ENCODE measurements at places on chromosomes 7 and 10.

- no peak for DNase-seq
These were observed at the start of gene SCIN for GRCh38 chr7:12570534-12571461. SCIN (plus strand) TSS chr7:12570720; CDS start chr7:12570787, 67 bp downstream.

DNA sequence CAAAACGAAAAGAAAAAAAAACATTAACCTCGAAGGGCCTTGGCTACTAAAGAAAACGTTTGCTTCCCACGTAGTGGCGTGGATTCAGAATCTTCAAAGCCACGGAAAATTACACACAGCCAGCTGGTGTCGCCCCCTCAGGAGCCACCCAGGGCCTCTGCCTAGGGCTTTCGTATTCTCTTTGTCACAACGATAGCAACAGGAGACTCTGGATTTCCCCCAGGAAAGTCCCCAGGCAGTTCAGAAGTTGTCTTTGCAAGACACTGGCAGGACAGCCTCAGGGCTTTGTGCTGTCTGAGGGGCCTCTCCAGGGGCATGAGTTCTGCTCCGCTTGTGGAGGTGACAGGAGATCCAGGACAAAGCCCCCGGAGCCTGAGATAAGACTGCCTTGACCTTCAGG is 150.2 kb upstream of the INSYN2A start:
- DNase-seq, result peak; percentile 15

DNA sequence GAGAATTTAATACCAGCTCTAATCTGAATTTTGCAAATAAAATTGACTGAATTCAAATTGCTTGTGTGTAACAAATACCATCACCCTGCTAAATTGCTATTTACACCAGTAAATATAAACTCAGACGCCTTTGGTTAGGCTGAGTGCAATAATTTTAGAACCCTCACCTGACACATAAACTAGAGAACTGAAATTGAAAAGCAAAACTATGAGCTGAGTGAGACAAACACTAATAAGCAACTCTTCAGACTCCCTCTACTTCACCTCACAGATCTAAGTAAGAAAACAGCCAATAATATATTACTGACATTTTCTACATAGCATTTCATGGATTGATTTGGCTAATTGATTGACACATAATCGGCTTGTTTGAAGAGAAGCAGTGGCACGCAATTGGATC is 621.2 kb downstream of the REEP3 start:
- DNase-seq, result no peak

- no peak for DNase-seq
These were observed 47.7 kb downstream of the LRRN3 start for GRCh38 chr7:111138586-111138985.

DNA sequence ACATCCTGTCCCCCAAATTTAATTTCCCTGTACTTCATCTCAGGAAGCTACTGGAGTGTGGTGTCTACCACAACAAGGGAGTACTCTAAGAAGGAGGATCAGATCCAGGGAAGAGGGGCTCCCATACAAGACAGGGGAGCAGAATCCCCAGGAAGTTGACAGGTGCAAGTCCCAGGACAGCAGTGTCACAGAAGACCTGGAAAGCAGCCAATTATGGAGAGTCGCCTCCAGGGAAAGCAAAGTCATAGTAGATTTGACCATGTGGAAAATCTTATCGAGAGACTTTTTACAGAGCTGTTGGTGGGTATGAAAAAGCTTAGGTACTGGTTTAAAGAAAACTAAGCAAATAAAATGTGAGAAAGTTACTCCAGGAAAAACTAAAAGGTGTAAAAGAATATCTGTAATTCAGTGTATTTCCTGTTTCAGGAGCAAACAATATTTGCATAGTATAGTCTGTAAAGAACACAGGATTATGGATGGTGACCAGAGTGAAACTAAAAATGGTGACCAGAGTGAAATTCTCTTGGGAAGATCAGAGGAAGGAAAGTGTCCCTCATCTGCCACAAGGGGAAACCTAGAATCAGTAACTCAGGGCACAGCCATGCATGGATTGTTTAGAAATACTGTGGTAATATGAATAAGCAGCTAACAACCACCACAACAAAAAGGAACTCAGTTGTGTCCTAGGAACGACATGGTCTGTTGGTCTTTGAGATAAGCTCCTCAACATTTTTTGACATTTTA is 44.5 kb downstream of the LANCL2 start:
- no peak for DNase-seq

DNA sequence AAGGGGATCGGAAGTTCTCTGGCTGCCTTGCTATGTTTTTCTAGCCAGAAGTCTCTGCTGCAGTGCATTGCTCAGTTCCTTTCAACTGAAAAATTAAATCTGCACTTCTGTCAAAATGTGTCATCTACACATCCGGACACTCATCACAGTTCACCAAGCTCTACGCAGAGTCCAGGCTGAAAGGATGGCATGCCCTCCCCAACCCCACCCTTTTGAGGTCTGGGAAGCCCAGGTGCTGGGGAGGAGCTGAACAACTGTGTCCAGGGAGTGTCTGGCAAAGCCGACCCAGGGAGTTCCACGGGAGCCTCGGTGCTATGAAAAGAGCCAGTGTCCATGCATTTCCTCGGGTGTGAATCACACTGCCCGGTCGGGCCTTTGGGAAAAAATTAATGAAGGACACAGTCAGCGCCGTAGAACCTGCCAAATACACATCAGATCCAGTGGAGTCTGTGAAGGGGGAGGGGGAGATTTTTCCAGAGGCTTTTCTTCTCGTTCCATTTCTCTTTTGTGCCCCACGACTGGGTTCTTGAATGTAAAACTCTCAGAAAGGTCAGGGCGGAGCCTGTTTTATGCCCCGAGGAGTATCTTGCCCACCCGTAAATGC is 757 bp upstream of the PALS2 start:
- DNase-seq, result peak; percentile 29

- DNase-seq, result no peak
These were observed 40.3 kb downstream of the SHOC2 start for GRCh38 chr10:110959379-110960332.

DNA sequence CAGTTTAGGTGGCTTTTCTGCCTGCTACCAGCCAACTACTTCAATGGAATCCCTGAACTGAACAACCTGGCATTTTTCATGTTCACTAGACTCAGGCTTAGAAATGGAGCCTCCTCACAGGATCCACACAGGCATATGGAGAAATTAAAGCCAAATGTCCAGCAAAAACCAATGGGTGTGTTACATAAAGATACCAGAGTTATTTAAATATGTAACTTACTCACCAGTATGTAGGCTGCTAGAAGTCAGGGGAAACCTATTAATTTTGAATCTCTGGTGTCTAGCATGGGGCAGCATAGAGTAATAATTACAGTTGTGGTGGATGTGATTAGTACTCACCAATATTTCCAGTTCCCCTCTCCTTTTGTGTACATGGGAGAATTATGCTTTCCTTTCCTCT is 383.6 kb downstream of the LRMDA start:
- no peak for DNase-seq

- DNase-seq, result no peak
These were observed 383.3 kb downstream of the INHBA start for GRCh38 chr7:41319581-41319980.

DNA sequence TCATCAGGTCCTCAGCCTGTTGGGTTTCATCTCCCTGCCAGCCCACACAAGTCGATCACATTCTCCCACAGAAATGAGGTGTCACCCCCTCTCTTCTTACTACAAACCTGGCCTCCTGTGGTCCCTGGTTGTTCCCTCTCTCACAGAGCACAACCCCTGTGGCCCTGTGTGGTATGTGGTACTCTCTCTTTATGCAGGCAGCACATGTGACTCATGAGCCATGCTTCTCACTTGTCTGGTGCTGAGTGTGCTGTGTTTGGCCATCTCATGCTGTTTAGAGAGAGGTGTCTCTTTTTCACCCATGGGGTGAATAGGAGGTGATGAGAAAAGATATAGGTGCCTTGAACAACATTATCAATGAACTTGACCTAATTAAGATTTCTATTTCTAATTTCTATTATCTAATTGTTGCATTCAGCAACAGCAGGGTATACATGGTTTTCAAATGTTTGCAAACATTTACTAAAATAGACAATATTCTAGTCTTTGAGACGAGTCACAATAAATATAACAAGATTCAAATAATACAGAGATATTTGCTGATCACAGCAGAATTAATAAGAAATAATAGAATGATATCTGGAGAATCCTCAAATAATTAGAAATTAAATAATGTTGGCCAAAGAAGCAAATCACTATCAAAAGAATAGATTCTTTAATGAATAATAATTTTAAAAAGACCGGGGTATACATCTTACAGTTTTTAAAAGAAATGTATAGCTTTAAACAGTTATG is 633.8 kb upstream of the IGFBP3 start:
- DNase-seq, result no peak

- DNase-seq, result no peak
These were observed 25.2 kb downstream of the SEC23IP start for GRCh38 chr10:119917777-119918176.

DNA sequence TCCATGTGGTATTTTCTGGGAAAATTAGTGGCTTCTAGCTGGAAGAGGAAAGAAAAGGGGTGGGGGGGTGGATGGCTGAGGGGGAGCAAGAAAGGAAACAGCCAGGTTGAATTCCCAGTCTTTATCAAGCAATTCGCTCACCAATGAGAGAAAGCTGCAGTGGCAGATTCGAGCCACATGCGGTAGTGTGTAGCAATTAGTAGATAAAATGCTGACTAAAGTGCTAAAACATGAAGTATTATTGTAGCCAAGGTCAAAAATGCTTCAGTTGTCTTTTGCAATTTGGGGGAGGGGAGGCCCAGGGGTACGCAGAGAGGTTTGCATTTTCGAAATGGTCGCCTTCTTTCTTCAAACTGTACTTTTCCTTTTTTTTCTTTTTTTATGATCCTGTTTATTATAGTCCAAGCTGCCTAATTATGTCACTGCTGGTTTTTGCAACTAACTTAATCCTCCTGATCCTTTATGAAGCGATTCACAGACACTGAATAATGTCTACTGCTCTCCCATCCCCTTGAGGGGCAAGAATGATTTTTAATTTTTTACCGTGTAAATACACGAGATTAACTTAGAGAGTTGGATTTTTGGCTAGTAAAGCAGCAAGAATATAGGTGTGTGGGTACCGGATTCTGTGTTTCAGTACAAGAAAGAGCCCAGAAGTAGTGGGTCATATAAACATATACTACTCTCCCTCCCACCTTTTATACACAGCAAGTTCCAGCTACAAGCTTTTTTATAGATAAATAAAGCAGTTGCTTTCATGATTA is 3.6 kb upstream of the ARID5B start:
- DNase-seq, result no peak

GRCh38 chr10:63236113-63236935 is 103.2 kb downstream of the NRBF2 start:
- no peak for DNase-seq

DNA sequence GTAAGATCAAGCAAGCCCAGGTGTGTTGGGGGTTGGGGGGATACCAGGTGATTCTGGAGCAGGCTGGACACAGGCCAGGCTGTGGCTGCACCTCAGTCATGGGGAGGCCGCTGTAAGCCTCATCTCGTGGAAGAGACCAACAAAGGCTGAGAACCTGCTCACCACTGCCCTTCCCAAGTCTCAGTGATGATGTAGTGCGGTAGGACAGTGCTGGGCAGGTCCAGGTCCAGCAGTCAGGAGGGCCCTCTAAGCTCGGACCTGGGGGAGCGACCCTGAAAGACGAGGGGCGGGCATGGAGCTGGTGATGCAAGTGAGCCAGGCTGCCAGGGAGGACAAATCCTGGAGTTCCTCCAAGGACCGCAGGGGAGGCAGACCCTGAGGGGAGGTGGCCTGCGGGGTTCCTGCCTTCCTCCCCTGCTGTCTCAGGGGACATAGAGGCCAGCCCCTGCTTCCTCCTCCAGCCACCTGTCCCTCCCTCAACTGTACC is 3.3 kb upstream of the PWWP2B start:
- DNase-seq, result no peak

DNA sequence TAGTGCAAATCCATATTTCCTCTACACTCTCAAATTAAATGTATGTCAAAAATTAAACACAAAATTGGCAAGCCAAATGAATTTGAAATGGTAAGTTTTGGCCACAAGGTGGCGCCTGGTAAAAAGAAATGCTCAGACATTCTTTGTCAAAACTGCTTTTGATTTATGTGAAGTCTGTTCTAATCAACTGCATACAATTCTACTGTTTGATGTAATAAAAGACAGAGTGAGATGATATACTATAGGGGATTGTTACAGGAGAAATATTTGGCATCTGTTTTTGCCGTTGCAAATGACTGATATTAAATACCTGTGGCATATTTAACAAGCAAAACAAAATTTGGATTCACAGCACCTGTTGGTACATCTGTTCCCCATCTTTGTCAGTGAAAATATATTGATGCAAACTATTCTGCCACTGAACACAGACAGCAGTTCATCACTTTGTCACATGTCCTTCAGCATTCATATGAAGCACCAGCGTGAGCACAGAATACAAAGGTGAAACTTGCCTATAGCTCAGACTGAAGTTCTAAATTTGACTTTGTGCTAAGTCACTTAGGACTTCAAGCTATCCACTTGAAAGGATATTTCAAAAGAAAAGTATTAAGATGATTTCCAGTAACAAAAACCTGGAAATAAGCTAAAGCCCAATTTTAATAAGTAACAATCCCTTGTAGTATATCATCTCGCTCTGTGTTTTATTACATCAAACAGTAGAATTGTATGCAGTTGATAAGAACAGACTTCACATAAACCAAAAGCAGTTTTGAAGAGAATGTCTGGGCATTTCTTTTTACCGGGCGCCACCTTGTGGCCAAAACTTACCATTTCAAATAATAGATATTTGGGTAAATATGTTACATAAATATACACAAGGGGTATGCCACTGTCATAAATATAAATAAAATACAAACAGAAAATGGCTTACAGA is 10.2 kb upstream of the CH25H start:
- peak; percentile 65 for DNase-seq

GRCh38 chr10:103855424-103855823 is at the start of gene SH3PXD2A:
SH3PXD2A (minus strand) TSS chr10:103855576; CDS start chr10:103855266, 310 bp downstream.
- peak; percentile 20 for DNase-seq
